ENCODE measurements at places on chromosomes 7 and 10.

GRCh38 chr10:55734112-55734511 lies 626.9 kb downstream of the ZWINT start:
- DNase-seq = no peak

- no peak for DNase-seq
Observed at GRCh38 chr10:68359189-68359588, 26.5 kb upstream of the PBLD start.

DNA sequence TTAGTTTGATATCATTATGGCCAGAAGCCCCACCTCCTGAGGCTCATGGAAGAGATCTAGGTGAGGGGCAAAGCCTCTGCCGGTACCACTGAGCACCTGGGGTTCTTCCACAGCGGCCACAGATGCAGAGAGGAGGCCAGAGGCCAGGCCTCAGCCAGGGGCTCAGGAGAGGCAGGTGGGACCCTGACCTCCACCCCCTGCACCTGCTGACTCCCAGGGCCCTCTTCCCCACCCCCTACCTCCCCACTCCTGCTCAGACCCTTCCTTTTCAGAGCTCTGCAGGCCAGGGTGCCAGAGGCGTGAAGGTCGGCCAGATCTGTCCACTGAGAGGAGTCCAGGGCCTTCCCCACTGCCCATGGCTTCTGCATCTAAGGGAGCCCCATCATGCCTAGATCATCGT lies 178.7 kb upstream of the PPP2R2D start:
- DNase-seq = no peak

- no peak for DNase-seq
Observed at GRCh38 chr10:125661941-125662515, 20.9 kb downstream of the TEX36 start.

GRCh38 chr10:65570143-65571010 lies 1355.5 kb upstream of the LRRTM3 start:
- DNase-seq = no peak

DNA sequence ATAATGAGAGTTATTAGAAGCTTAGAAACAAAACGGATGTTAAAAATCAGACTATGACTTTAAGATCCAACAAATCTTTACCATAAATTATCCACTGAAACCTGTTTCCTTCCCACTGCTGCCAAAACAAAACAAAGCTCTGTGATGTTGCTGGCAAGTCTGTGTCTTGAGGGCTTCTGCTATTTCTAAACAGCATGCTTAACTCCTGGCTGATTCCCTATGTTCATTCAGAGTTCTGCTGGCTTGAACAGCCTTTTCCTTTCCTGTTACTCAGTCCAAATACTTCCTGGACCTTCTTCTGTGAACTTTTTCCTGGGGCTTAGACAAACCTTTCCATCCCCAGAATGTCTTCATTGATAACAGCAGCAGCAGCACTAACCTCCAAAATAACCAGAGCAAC lies 448.1 kb downstream of the SORCS1 start:
- DNase-seq = peak; percentile 8

DNA sequence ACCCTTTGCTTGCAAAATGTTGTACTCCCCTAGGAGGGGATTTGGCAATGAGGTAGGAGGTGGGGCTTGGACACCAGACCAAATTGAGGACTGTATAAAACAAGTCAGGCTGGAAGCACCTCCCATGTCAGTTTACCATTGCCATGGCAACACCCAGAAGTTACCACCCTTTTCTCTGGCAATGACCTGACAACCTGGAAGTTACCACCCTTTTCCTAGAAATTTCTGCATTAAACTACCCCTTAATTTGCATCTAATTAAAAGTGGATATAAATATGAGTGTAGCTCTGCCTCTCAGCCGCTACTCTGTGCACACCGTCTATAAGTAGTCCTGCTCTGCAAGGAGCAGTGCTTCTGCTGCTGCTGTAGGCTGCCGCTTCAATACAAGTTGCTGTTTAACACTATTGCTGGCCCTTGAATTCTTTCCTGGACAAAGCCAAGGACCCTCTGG lies 7.8 kb upstream of the BLNK start:
- no peak for DNase-seq

- peak; percentile 53 for DNase-seq
Observed at GRCh38 chr7:78437118-78437517, 638.5 kb downstream of the PHTF2 start.

GRCh38 chr7:81301815-81302214 lies 383.0 kb upstream of the SEMA3C start:
- no peak for DNase-seq

- DNase-seq = no peak
Observed at GRCh38 chr7:44958645-44959344, 20.0 kb downstream of the MYO1G start.

GRCh38 chr10:62632071-62632809 lies 172.3 kb upstream of the ADO start:
- no peak for DNase-seq

DNA sequence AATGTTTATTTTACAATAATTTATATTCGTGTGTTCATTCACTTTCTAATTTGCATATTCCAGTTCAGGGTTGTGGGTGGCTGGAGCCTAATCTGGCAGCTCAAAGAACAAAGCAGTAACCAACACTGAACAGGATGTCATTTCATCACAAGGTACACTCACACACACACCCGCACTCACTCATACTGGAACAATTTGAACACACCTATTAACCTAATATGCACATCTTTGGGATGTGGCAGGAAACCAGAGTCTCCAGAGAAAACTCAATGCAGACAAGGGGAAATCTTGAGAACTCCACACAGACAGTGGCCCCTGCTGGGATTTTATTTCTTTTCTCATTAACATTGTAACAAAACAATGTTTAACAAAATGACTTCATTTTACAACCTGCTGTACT lies 97.4 kb downstream of the TWIST1 start:
- no peak for DNase-seq

- DNase-seq = no peak
Observed at GRCh38 chr7:85711894-85712293, 525.0 kb upstream of the SEMA3D start.

- no peak for DNase-seq
Observed at GRCh38 chr10:35533565-35533964, 71.6 kb upstream of the GJD4 start.

GRCh38 chr10:109996766-109997171 lies 11.0 kb upstream of the ADD3 start:
- no peak for DNase-seq

- no peak for DNase-seq
Observed at GRCh38 chr10:97056003-97056630, 129.6 kb downstream of the SLIT1 start.

GRCh38 chr7:151218170-151218569 lies 7.9 kb upstream of the H2BK1 start:
- no peak for DNase-seq

DNA sequence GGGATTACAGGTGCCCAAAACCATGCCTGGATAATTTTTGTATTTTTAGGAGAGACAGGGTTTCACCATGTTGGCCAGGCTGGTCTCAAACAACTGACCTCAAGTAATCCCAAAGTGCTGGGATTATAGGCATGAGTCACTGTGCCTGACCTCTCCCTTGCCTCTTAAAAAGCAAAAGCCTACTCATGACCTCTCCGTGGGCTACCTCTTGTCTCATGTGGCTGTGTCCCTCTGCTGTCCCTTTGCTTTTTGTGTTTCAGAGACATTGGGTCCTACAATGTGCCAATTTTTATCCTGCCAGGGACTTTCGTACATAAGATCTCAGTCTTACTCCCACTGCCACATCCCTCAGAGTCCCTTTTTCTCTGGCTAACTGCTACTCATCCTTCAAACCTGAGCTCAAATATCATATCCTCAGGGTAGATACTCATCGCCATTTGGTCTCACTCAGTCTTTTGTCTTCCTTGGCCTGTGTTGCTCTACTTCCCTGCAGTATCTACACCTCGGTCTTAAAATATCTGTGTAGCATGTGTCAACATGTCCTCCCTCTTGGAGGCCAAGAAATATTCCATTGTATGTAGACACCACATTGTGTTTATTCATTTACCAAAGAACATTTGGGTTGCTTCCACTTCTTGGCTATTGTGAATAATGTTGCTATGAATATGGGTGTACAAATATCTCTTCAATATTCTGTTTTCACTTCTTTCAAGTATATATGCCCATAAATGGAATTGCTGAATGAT lies 465.0 kb upstream of the KLF6 start:
- DNase-seq = no peak

- peak; percentile 36 for DNase-seq
Observed at GRCh38 chr10:13784067-13784466, 197.3 kb downstream of the PRPF18 start.

DNA sequence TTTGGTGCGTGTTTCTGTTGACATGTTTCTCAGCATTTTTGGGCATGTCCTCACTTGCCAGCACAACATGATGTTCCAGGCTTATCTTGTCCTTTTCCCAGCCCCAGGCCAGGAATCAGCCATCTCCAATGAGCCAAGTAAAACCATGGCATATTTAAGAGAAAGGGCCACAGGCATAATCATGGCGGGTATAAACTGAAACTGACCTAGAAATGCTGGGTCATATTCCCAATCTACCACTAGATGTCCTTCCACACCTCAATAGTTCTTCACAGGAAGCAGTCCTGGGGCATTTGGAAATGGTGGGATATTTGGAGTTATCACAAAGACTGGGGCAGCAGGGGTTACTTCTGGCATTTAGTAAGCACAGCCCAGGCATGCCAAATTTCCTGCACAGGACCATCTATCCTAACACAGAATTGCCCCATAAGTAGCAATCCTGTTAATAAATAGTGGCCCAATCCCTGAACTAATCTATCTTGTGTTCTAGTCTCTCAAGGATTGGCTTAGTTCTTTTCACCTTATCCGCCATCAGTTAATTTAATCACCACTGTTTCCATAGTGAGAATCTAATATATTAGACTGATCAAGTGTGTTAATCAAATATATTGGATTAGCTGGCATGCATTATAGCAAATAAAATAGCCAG lies 101.6 kb downstream of the NPSR1 start:
- DNase-seq = peak; percentile 61

DNA sequence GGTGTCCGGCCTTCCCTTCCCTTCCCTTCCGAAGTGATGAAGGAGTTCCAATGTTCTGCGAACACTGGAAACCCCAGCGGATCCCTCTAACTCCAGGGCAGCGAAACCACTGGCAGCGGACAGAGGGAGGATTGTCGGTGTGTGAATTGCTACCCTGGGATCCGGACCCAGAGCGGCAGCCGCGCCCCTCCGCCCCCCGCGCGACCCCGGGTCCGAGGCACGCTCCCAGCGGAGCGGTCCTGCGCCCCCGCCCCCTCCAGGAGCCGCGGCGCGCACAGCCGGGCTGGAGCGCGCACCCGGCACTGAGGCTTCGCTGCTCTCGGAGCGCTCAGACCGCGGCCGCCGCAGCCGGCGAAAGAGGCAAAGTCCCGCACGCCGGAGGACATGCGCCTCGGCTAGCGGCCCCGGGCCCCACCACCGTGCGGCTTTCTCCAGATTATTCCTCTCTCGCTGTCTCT lies at the start of gene PTPRZ1:
Gene PTPRZ1 (plus strand): TSS at position 331 of the 458 bp plus-strand sequence. CDS start 339 bp downstream, outside the sequence.
- DNase-seq = peak; percentile 7

GRCh38 chr7:75965617-75966016 lies 28.8 kb downstream of the TMEM120A start:
- no peak for DNase-seq

DNA sequence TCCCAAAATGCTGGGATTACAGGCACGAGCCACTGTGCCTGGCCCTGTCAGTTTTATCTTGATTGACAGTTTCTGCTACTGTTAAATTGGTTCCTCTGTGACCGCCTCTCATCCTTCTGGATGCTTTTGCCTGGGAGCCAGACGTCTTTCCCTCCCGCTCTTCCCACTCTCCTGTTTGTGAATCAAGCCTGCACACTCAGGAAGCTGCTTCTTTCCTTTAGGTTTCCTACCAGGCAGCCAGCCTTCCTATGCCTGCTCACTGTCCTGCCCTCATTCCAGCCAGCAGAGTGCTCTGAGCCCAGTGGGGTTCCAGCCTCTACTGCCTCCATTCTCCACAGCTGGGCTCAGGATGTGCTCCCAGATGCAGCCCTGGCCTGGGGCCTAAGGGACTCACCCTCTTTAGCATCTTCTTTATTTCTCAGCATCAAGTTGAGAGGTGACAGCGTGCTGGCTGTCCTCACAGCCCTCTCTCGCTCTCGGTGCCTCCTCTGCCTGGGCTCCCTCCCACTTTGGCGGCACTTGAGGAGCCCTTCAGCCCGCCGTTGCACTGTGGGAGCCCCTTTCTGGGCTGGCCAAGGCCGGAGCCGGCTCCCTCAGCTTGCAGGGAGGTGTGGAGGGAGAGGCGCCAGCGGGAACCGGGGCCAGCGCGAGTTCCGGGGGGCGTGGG lies 5.1 kb downstream of the SH2D4B start:
- no peak for DNase-seq

- no peak for DNase-seq
Observed at GRCh38 chr7:2687881-2688318, at the start of gene AMZ1. AMZ1 (plus strand) TSS chr7:2688202; CDS start chr7:2700452, 12,250 bp downstream.

DNA sequence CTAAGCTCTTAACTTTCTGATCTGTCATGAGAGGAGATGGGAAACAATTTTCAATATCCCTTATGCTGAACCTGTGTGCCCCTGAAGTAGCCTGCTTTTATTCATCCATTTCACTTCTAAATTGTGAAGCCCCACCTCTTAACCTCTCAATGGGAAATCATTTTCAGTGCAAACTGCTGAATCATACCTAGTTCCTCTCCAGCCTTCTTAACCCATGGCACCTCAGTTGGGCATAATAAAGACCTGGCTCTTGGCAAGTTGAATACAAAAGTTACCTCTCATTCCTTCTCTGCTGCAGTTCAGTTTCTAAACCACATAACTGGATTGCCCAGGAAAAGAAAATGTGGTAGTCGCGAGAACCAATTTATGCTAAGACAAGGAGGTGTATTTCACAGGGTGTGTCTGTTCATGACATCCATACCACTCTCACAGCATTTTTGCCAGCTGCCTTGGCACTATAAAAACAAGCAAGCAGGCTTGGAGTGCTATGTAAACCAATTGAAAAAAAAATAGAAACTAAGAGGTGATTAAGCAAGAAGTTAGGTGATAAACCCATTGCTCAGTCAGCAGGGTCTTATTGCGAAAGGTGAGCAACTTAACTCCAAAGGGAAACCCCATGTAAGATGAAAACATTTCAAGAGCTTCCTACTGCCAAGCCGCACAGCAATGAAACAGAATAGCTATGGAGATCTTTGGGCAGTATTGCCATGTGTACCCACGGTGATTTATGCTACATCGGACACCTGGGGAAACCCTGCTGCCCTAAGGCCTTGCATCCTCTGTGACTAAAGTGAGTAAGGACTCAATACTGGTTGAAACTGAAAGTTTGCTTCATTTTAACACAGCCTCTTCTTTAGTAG lies 57.0 kb upstream of the DKK1 start:
- no peak for DNase-seq

GRCh38 chr10:123359539-123359938 lies 205.3 kb downstream of the BUB3 start:
- DNase-seq = no peak

DNA sequence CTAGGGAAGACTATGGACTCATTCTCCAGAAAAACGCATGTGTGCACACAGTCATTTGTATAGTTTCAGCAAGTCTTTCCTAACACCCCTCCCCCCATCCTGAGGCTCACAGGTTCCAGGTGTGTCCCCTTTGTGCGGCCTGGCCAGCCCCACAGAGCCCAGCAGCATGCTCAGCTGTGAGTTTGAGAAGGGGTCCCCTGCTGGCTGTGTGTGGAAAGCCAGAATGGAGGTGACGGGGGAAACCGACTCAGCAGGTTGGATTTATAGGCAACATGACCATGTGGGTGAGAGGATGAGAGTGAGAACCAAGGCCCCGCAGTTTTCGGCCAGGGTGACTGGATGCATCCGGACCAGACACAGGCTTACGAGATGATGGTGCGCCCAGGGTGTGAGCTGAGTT lies 9.9 kb downstream of the PTPRE start:
- DNase-seq = no peak

- peak; percentile 63 for DNase-seq
Observed at GRCh38 chr7:17651863-17652385, 288.4 kb downstream of the SNX13 start.

- DNase-seq = no peak
Observed at GRCh38 chr10:98424295-98425254, 9.6 kb upstream of the PYROXD2 start.

All from COLO829 (cell line).